ENCODE measurements at places on chromosomes 13 and 19.

- peak; percentile 52 for DNase-seq
Measured at GRCh38 chr19:55580628-55581144, at the start of gene ZNF579. TSS of gene ZNF579 (minus strand) at chr19:55580848. CDS start at chr19:55579639, 1,209 bp downstream.

DNA sequence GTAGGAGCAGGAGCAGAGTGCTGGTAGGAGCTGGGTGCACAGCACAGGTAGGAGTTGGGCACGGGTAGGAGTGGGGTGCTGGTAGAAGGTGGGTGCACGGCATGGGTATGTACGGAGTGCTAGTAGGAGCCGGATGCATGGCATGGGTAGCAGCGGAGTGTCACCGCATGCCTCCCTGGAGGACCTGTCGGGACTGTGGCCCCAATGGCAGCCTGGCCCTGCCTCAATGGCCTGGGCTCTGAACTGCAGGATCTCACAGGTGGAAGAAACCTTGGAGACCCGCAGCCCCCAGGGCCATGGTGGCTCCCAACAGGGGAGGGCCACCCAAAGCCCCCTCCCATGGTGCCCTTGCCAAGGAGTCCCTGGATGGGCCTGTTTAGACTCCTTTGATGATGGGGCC lies 1146.0 kb downstream of the UQCRFS1 start:
- no peak for DNase-seq

DNA sequence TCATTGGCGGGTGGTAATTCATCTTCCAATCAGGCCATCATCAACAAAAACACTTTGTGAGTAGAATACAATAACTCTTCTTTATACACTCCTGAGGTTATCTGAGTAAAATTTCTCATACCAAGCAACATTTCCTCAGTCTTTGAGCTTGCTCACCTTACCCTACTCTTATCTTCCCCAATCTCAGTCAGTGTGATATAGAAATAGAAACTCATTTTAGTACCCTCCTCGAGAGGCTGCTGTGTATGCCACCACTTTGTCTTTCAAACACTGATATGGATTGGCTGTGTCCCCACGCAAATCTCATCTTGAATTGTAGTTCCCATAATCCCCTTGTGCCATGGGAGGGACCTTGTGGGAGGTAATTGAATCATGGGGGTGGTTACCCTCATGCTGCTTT lies 209.7 kb downstream of the RBM26 start:
- DNase-seq = no peak

DNA sequence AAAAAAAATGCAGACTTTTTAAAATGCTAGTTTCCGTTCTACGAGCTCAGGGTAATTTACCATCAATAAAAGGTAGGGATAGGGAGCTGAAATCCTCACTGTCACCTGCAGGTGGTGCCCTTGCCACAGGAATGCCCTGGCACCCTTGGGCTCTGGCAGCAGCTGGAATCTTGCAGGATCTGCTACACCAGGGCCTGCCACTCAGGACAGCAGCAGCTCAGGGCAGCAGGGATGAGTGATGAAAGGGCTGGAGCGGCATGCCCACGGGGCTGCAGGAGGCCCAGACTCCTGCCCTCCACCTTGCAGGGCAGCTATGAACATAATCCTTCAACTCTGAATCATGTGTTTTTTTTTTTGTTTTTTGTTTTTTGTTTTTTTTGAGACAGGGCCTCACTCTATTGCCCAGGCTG lies 54.0 kb downstream of the GNG7 start:
- DNase-seq = peak; percentile 34

DNA sequence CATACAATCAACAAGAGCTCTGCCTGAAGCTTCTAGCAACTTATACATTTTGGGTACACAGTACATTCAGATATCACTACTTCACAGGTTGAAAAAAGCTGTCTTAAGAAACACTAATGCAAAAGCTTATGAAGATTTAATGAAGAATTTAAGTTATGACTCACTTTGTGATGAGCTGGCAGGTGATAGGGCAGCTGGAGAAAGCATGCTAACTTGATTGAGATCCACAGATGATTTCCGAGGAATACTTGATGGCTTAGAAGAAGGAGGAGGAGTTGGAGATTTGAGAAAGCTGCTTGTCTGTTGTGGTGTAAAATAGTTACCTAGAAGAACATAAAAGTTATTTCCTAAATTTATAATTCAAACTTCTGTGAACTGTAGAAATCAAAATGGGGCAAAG lies 23.3 kb downstream of the EXOSC8 start:
- DNase-seq = no peak

GRCh38 chr13:29704648-29705047 lies 109.2 kb upstream of the SLC7A1 start:
- no peak for DNase-seq
